ENCODE measurements at places on chromosomes 12 and 14. TPM values are rescaled to one million over a fixed set of nuclear protein-coding genes. Genes with fewer than 3 reads are reported as not detected.

Gene SLC2A14
- total RNA-seq, result not detected

Gene ANKS1B
- total RNA-seq, result 115 TPM

Gene KRT78
- not detected for total RNA-seq

Gene B4GALNT3
- total RNA-seq, result 4.6 TPM

Gene FOXJ2
- total RNA-seq, result 11.1 TPM

Gene TAS2R42
- not detected for total RNA-seq

Gene IKBIP
- 10.7 TPM for total RNA-seq

Measured in breast epithelium (tissue), 4 donors.